Esophagus muscularis mucosa (tissue), 4 donors: ENCODE measurements at places on chromosomes 7 and 10. TPM values are rescaled to one million over a fixed set of nuclear protein-coding genes. Genes with fewer than 3 reads are reported as not detected.

- H3K36me3 ChIP-seq, result no peaks in the 10 kb centered on the region
- no peaks in the 10 kb centered on the region for H3K27me3 ChIP-seq
- H3K4me3 ChIP-seq, result no peak overlapping the region
- H3K4me1 ChIP-seq, result no peaks in the 10 kb centered on the region
- no peak for DNase-seq
- H3K27ac ChIP-seq, result no peak overlapping the region
These were observed 108.5 kb downstream of the HBP1 start for GRCh38 chr7:107277331-107277730.

DNA sequence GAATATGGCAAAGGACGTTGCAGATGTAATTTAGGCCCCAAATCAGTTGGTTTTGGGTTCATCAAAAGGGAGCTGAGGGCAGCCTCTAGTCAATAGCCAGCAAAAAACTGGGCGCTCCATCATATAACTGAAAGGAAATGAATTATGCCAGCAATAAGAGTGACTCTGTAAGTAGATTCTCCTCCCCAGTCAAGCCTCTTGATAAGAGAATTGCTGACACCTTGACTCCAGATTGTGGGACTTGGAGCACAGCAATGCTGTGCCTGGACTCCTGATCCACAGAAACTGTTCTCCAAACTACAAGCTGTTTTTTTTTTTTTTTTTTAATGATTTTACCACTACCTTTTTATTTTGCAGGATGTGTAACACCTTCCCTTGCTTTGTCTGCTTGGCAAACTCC is 25.5 kb downstream of the ZFAND4 start:
- no peak for DNase-seq
- no peak overlapping the region for H3K27ac ChIP-seq
- H3K4me3 ChIP-seq, result no peak overlapping the region
- H3K36me3 ChIP-seq, result peaks cover 29% of the 10 kb centered on the region
- H3K4me1 ChIP-seq, result no peaks in the 10 kb centered on the region

DNA sequence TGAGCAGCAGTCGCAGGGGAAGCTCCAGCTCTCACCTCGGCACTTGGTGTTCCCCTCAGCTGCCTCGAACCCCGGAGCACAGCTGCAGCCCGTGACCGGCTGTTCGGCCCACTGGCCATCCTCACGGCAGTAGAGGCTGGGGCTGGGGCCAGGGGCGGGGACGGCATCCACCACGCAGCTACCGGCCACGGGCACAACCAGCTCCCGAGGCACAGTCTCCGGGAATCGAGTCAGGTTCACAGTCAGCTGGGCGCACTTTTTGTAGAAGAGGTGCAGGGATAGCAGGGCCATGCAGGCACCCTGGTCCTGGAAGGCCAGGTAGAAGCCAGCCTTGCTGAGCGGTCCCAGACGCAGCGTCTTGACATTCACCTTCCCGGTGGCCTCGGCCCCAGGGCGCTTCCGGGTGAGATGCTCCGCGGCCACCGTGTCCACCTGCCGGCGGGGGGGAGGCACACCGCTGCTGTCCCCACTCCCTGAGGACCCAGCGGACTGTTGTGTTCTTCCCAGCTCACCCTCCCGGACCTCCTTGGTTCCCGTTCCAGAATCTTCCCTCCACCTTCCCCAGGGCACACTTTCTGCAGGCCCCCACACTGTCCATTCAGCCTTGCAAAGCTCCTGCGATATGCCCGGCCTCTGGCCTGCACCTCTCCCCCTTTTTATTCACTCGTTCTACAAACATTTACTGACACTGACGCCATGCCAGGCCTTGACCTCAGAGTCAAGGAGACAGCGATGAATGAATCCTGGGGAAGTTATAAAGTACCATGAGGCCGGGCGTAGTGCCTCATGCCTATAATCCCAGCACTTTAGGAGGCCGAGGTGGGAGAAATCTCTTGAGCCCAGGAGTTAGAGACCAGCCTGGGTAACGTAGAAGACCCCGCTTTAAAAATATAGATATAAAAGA is 4.8 kb downstream of the EPHB4 start:
- peaks cover 63% of the 10 kb centered on the region for H3K36me3 ChIP-seq
- H3K27ac ChIP-seq, result no peak overlapping the region
- H3K4me1 ChIP-seq, result peaks cover 41% of the 10 kb centered on the region
- H3K27me3 ChIP-seq, result no peaks in the 10 kb centered on the region
- no peak overlapping the region for H3K4me3 ChIP-seq

GRCh38 chr7:102985176-102985783 is 72.5 kb downstream of the LRRC17 start:
- DNase-seq, result no peak
- H3K4me3 ChIP-seq, result no peak overlapping the region
- no peaks in the 10 kb centered on the region for H3K27me3 ChIP-seq
- no peaks in the 10 kb centered on the region for H3K36me3 ChIP-seq
- no peaks in the 10 kb centered on the region for H3K4me1 ChIP-seq

DNA sequence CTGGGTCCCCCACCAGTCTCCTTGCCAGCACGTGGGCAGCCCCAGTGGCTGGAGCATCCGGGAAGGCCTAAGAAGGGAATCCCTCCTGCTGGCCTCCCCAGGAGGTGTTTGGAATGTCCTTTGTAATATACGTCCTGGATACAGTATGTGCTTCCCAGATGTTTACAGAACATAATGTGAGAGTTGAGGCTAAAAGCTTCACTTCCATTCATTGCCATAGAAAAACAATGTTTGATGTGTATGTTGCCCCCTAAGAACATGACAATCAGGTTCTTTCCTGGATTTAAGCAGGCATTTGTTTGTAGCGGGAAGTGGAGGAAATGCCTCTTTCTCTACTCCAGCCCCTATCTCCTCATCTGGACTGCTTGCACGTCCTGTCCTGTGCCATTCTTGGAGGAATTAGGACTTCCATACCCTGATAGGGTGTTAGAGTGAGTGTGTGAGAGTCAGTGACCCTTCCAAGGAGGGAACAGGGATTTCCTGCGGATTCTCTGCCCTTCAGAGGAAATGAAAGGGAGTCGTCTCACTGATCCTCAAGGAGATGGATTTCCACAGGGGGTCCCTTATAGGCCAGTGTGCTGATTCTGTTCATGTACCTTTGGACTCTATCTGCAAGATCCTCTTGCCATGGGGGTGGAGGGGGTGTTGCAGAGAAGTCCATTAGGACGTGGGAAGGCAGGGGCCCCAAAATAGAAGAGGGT is 1.2 kb downstream of the IGFBP1 start:
- peaks cover 8% of the 10 kb centered on the region for H3K4me1 ChIP-seq
- no peak overlapping the region for H3K4me3 ChIP-seq
- peak; percentile 62 for DNase-seq
- no peaks in the 10 kb centered on the region for H3K36me3 ChIP-seq

The AHR gene
- 70.8 TPM for total RNA-seq

- no peak for DNase-seq
- peaks cover 11% of the 10 kb centered on the region for H3K4me1 ChIP-seq
- H3K36me3 ChIP-seq, result no peaks in the 10 kb centered on the region
- H3K4me3 ChIP-seq, result no peak overlapping the region
- no peaks in the 10 kb centered on the region for H3K27me3 ChIP-seq
These were observed 294.7 kb downstream of the C7orf25 start for GRCh38 chr7:42617071-42617765.
